ENCODE measurements at places on chromosomes 2 and 18. TPM values are rescaled to one million over a fixed set of nuclear protein-coding genes. Genes with fewer than 3 reads are reported as not detected.

CHST9 gene
- 16.8 TPM for polyA plus RNA-seq

DNA sequence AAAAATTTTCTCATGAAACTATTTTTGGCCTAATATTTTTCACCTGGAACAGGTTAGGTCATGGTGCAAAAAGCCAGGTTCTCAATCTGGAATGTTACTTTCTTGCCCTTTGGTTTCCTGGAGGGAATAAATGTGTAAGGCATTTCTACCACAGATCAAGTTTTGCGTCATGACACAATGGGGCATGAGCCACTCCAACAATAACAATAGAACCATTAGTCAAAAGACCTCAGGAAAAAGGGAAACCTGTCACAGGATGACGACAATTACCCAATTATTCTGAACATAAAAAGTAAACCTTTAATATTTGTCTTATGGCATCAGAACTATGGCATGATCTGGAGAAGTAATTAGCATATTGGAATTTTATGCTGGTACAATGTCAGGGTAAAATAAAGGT lies 88.2 kb upstream of the HNRNPA3 start:
- no peak for DNase-seq

DNA sequence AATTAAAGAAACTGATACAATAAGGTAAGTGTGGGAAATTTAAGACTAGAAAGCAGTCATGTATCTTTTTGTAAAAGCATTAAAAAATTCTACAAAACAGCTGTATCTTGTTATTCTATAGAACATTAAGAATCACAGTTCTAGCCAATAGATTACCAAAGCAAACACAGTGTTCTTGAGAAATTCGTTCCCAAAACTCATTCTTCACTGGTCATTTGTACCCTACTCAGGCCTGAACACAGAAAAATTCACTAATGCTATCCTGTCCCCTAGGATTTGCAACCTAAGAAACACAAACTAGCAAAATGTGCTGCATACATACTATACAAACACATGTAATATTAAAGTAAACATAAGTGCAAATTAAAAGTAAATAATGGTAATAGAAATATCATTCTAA lies 29.1 kb downstream of the ERMN start:
- no peak for DNase-seq

SCTR gene
- polyA plus RNA-seq, result not detected
